ENCODE measurements at places on chromosomes 13 and 19.
A peak's percentile ranks its signal among the peaks of the same experiment; 100 is the strongest.

DNA sequence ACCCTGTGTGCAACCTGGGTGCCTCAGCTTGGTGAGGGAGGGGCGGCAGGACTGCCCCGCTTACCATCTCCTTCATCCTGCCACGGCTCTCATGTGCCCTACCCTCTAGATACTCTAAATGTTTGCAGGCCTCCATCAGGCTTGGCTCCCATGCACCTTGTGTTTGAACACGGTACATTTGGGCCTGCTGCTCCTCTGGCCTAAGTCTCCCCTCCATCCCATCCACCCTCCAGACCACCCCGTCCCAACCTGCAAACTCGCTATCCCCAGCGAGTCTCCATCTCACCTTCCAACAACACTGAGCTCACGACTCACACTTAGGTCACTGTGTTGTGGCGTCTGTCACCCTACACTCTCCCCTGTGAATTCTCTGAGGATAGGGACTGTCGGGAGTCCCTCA lies 274.2 kb downstream of the TEX29 start:
- no peak for DNase-seq

DNA sequence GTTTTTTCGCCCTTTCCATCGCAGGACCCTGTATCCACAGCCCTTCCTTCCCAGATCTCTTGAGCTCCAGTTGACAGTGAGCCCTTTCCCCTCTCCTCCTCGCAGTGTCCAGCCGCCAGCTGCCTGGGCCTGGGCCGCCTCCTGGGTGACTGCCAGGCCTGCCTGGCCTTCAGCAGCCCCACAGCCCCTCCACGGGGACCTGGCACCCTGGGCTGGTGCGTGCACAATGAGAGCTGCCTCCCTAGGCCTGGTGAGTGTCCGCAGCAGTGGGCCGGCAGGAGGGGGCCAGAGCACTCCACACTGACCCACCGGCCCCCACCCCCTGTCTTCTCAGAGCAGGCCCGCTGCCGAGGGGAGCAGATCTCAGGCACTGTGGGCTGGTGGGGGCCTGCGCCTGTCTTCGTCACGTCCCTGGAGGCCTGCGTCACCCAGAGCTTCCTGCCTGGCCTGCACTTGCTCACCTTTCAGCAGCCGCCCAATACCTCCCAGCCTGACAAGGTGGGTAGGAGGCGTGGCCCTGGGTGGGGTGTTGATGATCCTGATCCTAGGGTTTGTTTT lies 19.0 kb downstream of the MEGF8 start:
- DNase-seq: no peak

- DNase-seq: no peak
Observed at GRCh38 chr19:30269638-30270037, 102.5 kb upstream of the ZNF536 start.

- no peak for DNase-seq
Observed at GRCh38 chr13:37899753-37900152, 30.2 kb upstream of the TRPC4 start.

- no peak for DNase-seq
Observed at GRCh38 chr13:108728370-108728769, 99.0 kb downstream of the MYO16 start.

- DNase-seq: peak; percentile 57
Observed at GRCh38 chr19:34254698-34255432, 511 bp downstream of the GARRE1 start.

DNA sequence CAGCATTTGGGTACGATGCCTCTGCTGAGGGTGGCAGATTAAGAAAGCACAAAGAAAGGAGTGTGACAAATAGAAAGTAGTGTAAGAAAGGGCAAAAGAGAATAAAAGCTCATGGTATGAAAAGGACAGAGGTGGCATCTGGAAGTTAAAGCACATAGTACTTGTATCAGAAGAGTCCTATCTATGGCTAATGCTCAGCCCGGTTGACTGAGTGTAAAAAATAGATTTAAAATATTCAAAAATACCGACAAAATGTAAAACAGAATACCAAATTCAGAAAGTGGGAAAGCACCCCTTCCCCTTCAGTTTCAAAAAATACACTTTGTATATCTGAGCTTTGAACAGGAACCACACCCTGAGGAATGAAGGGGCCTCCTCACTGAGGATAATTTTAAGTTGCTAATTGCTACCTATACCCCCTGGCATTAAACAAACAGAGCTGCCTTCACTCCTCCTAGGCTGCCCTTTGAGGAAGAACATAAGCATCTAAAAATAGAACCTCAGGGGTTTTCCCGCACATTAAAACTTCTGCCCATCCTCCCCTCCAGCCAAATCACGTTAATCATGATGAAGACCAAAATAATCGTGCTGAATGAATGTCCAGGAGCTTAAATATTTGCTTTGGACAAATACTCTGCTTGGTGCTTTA lies 43.3 kb downstream of the DLEU7 start:
- DNase-seq: no peak

- DNase-seq: no peak
Observed at GRCh38 chr19:50793558-50794065, 3.4 kb downstream of the ACP4 start.

DNA sequence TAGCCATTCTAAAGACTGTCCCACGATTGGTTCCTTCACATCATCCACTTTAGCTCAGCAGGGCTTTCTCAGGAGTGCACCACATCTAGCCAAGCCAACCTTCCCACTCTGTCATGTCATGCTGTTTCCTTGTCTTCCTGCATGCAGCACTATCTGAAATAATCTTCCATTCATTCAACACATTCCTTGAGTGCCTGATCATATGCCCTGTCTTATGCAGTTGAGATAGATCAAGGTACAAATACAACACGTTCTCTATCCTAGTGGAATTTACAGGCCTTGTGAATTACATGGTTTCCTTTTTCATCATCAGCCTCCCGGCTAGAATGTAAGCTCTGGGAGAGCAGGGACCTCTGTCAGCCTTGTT lies 6.8 kb upstream of the MRPS31 start:
- DNase-seq: no peak

GRCh38 chr13:110365876-110366275 lies 58.8 kb downstream of the COL4A2 start:
- DNase-seq: no peak

- no peak for DNase-seq
Observed at GRCh38 chr13:43938449-43938848, 58.7 kb downstream of the LACC1 start.

DNA sequence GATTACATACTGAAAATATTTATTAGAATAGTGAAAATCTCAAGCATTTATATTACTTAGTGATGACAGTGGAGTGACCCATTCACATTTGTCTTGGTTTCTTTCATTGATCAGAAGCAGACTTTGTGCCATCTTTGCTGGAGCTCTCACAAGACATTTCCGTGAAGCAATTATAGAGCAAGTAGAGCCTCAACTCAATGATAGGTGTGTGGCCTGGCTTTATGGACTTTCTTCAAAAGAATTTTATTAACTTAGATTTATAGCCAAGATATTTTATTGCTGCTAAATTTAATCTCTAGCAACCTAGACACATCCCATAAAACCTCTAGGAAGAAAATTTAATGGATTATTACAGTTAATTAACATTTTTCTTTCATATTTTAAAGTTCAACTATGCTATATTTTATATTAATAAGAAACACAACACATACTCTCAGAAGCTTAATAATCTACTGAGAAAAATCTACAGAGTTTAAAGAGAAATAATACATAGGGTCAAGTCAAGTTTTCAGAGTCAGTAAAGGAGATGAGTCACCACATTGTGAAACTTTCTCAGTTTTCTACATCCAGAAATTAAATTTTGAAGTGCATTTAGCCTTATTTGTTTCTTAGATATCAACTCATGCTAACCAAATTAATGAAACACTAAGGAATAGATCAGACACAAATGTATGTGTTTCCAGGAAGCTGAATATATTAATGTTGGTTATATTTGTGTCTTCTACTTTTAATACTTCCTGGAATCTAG lies 160.5 kb downstream of the LACC1 start:
- DNase-seq: no peak

- no peak for DNase-seq
Observed at GRCh38 chr13:47136504-47136941, 239.7 kb upstream of the HTR2A start.

DNA sequence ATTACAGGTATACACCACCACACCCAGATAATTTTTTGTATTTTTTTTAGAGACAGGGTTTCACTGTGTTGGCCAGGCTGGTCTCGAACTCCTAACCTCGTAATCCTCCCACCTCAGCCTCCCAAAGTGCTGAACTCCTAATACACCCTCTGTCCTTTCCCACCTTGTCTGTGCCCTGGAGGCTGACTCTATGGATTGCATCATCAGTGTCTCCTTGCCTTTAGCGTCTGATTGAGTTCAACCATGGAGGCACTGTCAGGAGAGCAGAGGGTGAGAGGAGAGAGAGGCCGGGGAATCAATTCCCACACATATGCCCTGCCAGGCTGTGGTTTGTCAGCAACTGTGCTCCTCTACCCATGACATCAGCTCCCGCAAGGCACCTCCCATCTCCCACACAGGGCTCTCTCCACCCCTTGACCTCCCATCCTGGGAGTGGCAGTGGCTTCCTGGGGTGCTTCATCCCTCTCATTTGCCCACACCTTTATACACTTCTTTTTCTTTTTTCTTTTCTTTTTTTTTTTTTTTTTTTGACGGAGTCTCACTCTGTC lies 12.6 kb upstream of the LILRB4 start:
- DNase-seq: no peak

DNA sequence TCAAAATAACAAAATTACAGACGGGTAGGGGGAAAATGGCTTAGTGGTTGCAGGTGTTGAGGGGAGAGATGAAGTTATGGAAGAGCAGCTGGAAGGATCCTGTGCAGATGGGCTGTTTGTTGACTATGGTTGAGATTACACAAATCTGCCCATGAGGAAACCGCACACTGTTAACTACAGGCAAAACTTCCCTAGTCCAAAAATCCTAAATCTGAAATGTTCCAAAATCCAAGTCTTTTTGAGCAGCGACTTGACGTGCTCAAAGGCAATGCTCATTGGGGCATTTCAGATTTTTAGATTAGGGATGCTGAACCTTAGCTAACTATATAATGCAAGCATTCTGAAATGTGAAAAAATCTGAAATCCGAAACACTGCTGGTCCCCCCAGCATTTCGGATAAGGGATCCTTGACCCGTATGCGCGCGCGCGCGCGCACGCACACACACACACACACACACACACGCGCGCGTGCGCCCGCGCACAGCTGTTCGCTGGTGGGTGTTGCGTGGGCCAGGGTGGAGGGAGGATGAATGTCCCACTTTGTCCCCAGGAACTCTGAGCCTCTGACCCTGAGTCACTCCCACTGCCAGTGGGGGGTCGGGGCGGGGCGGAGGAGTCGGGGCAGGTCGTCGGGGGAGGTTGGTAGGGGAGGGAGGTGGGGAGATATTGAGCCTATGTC lies 6.8 kb downstream of the F2RL3 start:
- no peak for DNase-seq

DNA sequence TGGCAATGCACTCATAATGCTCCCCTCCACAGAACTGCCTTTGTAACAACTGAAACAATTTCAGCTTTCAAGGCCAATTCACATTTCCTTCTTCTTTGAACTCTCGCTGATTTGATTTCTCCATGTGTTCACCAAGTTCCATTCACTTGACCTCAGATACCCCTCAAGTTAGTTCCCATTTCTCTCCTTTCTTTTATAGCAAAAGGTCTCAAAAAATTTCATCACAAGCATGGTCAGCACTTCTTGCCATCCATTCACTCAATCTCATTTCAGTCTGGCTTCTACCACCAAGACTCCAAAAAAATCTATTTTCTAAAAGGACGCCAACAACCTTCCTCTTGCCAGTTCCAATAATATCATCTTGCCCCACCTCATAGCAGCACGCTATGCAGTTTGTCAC lies 135.7 kb downstream of the DIAPH3 start:
- DNase-seq: no peak

GRCh38 chr13:97319113-97319720 lies 97.1 kb downstream of the MBNL2 start:
- no peak for DNase-seq

DNA sequence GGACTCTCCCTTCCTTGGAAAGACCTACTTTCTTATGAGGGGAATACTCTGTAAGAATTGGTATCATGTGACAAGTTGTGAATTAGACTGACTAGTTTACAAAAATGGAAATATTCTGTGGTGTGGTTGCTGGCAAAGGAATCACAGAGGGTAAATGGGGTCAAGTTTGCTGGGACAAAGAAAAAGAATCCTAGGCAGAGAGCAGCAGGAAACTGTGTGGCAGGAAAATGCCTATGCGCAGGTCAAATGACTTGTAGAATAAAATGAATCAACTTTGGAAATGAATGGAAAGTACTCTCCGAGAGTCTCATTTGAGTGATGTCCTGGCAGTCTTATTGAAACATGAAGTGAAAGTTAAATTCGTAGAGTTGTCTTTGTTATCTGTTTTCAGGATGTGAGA lies 1250.7 kb downstream of the UQCRFS1 start:
- DNase-seq: no peak

- no peak for DNase-seq
Observed at GRCh38 chr19:38034492-38034860, 127.5 kb downstream of the SIPA1L3 start.

- no peak for DNase-seq
Observed at GRCh38 chr19:10895920-10896319, 24.6 kb downstream of the CARM1 start.

DNA sequence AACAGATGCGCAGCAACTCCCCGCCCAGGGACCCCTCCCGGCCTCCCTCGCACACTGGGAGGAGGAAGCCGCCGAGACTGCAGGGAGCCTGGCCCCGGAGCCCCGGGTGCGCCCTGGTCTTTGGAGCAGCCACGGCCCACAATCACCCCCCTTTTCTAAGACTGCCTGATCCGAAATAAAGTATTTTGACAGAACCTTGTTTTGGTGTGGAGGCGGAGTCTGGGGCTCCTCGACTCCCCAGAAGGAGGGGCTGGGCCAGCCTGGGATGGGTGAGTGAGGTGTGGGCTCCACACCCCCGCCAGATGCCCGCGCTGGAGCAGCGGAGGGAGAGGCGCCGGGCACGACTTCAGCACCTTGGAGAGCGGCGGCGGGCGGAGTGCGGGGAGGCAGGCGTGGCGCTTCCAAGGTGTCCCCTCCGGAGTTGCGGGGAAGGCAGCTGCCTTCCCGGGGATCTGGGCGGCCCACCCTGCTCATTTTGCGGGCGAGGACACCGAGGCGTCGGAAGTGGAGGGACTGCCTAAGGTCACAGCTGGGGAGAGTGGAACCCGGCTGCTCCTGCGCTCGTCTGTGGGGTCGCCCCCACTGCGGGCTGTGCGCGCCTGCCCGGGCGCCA lies 9.4 kb downstream of the SIRT6 start:
- DNase-seq: peak; percentile 64

DNA sequence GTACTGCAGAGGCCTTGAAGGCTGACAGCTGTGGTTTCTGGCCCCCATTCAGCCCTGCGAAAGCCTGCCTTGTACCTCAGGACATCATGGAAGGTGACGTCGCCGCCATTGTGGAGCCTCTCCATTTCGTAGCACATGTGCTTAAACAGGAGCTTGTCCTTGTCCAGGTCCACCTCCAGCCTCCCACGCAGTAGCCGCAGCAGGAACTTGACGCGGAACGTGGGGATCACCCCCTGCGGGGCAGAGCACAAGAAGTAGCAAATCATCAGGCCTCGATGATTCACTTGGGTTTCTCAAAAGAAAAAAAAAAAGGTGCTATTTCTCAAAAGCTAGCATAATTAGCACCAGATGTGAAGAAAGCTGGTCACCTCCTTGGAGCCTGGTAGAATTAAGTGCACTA lies 351.0 kb downstream of the NALCN start:
- no peak for DNase-seq

Data from hindlimb muscle (tissue), 1 donor.